ENCODE measurements at places on chromosomes 3 and 15.
A peak's percentile ranks its signal among the peaks of the same experiment; 100 is the strongest.

- no peak for DNase-seq
Observed at GRCh38 chr15:43329217-43329959, 985 bp downstream of the LCMT2 start.

GRCh38 chr15:90929246-90930019 is 2.9 kb downstream of the HDDC3 start:
- no peak for DNase-seq

- no peak for DNase-seq
Observed at GRCh38 chr3:17643691-17644090, 98.7 kb downstream of the TBC1D5 start.

DNA sequence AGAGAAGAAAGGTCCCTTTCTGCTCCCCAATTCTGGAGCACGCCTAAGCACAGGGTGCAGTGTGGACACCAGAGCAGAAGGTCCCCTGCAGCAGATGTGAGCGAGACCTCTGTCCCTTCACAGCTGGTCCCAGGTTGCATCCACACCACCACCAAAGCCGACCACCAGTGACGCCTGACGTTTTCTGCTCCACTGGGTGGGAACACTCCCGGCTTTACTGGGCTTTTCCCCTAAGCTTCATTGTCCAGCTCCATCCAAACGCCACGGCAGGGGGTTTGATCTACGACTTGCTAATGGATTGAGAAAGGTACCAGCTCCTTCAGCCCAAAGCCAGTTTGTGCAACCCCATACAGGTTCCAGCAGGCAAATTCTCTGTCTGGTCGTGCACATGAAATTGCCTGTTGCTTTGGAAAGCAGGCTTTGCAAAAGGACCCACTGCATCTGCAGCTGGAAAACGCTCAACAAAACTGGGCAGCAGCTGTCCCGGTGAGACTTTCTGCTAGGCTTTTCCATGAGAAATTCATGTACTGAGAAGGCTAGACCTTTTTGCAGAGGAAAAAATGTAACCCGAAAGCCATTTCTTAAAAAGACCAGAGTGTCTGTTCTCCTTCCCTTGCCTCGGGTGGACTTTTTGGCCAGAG is 31.1 kb downstream of the ADAMTS17 start:
- DNase-seq, result no peak

DNA sequence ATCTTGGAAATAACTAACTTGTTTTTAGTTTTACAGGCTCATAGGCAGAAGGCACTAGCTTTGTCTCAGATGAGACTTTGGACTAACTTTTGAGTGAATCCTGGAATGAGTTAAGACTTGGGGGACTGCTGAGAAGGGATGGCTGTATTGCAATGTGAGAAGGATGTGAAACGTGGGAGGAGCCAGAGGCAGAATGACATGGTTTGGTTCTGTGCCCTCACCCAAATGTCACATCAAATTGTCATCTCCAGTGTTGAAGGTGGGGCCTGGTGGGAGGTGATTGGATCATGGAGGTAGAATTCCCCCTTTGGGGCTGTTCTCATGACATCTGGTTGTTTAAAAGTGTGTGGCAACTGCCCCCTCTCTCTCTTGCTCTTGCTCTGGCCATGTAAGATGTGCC is 28.8 kb upstream of the CCDC50 start:
- no peak for DNase-seq

- DNase-seq, result peak; percentile 49
Observed at GRCh38 chr3:168709073-168709472, 613.3 kb upstream of the GOLIM4 start.

DNA sequence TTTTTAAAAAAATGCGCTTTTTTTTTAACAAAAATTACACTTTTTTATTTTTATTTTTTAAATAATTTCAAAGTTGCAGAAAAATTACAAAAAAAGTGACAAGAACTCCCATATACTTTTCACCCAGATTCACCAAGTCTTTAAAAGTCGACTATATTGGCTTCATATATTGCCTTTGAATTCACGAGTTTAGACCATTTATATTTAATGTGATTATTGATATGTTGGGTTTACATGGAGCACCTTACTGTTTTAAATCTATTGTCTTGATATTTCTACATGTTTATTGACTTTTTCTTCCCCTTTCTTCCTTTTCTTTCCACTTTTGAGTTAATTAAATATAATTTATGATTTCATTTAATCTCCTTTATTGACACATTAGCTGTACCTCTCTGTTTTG is 127.2 kb downstream of the OPA1 start:
- no peak for DNase-seq

DNA sequence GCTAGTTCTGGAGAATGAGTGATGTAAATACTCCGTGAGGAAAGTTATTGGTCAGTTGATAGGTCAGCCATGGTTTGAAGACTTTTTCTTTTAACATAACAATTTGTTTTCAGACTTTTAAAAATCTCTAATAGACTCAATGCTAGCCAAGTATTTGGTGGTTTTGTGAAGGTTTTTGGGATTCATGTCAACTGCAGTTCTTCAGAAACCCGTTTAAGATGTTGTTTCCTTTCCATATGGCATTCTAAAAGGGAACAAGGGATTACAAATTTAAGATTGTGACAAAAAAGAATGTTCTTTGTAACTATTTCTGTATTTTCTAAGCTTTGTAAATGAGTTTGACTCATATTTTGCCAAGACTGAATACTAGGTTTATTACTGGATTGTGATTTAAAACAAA is 281.7 kb upstream of the COL8A1 start:
- no peak for DNase-seq

- DNase-seq, result no peak
Observed at GRCh38 chr3:169769287-169770181, at the start of gene ACTRT3. Gene ACTRT3 (minus strand): TSS chr3:169769561. CDS start chr3:169769520, 41 bp downstream.
